ENCODE measurements at places on chromosomes 1 and 21.

DNA sequence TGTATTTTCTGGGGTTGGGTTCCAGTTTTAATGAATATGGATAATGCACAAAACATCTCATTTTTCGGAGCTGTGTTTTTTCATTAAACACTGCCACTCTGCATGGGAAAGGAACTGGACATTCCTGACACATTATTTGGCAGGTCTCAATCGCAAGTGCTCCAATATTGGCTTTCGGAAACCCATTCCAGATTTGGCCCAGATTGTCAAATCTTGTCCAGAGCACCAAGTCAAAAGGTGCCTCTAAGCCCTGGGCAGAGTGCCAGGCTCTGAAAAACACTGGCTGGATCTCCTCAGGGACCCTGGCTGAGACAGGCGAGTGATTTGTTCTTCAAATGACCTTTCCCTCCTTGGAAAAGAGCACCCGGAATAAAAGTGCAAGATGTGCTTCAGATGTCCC, 68.4 kb upstream of the MRPS6 start:
- DNase-seq: no peak

- DNase-seq: no peak
Observed at GRCh38 chr1:107434361-107434693, 293.5 kb downstream of the NTNG1 start.

GRCh38 chr1:68112835-68113243, 62.4 kb upstream of the DIRAS3 start:
- DNase-seq: peak; percentile 88

GRCh38 chr1:205444300-205444930, 11.4 kb downstream of the BLACAT1 start:
- DNase-seq: no peak

DNA sequence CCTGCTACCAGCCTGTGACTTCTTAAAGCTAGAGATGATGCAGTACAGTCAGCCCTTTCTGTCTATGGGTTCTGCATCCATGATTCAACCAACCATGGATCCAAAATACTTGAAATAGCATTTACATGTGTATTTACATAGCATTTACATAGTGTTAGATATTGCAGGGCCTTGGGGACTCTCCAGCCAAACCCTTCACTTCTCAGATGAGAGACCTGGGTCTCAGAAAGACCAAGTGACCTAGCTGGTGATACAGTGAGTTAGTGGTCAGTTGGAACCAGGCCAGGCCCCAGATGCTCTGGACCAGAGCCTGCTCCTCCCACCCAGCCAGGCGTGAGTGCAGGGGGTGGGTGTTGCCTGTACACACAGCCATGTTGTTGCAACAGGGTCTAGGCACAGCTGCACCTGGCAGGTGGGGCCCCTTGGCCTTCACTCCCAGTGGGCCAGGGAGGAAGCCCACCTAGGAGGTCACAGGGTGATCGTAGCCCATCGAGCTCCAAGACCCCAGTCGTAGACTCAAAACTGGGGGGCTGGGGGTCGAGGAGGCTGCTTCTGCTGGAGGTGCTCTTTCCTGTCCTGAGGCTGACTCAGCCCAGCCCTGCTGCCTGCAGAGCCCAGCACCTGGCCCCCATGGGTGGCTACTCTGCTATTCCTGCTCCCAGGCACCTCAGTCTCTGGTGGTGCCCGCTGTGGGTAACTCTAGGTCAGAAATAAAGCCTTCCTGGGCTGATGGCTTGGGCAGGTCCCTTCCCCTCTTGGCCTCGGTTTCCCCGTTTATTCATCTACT, 7.7 kb downstream of the TMEM61 start:
- DNase-seq: no peak

DNA sequence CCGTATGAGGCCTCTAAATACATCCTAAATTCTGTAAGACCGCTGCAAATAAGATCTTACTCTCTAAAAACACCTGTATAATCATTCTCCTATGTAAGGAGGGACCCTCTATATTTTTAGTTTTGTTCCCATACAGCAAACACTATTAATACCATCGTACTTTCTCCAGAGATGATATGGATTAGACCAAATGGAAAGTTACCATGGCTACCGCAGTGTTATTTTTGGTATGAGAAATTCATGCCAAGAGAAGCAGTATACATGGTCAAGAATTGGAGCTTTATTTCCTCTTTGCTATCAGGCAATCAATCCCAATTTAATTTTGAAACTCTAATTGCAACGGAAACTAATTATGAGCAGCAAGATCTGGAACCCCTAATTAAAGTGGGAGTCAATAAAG, 70.0 kb downstream of the BCAR3 start:
- no peak for DNase-seq

DNA sequence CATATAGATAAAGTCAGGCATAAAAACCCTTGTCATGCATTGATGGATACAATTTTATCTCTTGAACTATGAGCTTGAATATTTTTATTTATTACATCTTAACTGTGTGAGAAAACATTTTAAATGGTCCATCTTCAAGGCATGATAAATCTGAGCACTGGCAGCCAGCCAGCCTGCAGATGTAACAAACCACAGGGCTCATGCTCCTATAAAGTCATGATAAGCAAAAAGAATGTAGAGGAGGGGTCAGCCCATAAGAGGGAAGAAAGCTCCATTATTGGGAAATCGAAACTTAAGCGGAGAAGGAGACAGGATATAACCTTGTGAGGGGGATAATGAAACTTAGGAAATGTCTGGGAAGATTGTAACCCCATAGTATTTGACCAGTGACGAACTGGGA, 839.0 kb downstream of the LRRIQ3 start:
- no peak for DNase-seq

DNA sequence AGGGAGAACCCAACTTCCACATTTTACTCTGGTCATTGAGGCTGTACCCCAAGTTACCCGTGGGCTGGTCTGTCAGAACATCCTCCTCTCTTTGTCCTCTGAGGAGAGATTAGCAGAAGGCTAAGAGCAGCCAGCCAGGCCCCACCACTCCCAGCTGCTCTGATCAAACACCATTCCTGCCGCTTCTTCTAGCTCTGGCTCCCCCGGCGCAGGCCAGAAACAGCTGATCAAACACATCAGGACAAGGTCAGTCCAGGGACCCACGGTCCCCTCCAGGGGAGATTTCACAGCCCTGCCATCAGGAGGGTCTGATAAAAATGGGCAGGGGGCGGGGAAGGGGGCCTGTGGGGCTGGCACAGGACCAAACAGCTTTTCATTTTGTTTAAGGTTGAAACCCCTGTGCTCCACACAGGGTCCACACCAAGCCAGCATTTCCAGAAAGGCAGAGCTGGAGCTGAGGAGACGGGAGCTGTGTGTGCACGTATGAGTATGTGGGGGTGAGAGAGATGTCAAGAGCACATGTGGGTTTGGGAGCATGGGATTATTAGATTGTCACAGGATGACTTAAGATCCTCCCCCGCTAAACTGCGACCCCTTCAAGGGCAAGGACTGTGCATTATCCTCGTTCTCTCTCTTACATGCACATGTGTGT, 29.9 kb upstream of the EPHA8 start:
- no peak for DNase-seq

All from HS-5 (cell line).